Stimulated activated CD4-positive, alpha-beta T cell treated with anti-CD3 and anti-CD28 coated beads, Interleukin-15, amount 100 ng/mL, for 1 hour (primary cell): ENCODE measurements at places on chromosomes 7 and 10.
A peak's percentile ranks its signal among the peaks of the same experiment; 100 is the strongest.

- no peak for DNase-seq
Measured at GRCh38 chr7:155709453-155709852, 65.0 kb downstream of the RBM33 start.

GRCh38 chr10:61609701-61610100 is 53.0 kb upstream of the CABCOCO1 start:
- no peak for DNase-seq

DNA sequence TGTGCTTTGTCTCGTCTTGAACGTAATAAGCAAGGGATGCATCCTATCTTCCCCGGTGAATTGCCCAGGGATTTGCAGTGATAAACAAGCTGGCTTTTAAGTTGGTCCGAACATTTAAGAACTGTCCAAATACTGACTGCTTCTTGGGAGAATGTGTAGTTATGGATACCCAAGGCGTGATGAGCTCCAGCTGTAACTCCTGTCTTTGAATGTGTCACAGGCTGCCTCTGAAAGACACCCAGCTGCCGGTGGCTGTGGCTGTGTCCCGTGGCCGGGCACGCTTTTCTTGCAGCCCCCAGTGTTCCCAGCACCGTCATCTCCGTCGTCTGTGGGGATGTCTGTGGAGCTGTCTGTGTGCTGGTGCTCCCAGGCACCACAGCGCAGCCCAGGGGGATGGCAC is 118.1 kb downstream of the GLRX3 start:
- DNase-seq: no peak

DNA sequence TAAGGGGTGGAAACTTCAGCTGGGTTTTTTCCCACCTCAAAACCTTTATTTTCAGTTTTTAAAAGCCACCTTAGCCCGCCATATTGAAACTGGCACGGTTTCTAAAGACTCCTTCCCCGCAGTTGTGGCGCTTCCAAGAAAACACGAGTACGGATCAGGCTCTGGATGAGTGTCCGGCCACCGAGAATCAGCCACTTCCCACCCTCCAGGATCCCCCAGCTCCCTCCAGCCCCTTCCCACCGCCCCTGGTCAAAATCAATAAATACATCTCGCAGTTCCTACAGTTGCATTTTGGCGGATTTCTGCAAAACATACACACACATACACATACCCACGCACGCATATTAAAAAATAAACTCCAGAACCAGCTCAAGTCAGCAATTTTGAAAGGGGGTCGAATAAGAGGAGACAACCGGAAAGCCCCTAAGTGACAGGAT is 1.1 kb downstream of the SFMBT2 start:
- DNase-seq: no peak

DNA sequence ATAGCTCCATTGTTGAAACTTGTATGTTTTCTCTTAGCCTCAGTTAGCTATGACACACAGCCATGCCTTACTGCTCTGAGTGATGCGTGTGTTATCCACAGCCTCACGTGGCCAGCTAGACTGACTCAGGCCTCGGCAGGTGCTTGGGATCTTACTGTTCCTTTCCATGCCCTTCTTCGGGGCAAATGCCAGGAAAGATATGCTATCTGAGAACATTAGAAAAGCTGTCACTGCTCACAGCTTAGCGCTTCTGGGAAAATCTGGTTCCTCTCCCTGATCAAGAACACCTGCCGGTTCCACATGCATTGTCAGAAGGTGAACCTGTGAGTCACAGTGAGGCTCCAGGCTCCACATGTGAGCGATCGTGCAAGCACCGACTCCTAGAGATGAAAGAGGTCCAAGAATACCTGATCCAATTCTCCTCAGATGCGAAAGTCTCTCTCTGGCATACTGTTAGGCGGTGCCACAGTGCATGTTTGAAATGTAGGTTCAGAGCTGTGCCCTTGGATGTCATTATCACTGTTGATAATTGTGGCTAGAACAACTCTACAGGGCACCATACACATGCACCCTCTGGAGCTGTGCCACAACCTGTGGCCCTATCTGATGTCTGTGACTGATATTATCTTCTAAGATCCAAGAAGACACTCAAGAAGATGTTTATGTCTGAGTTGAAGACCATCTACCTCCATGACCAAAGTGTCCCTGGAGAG is 247.8 kb upstream of the IGFBP3 start:
- DNase-seq: no peak

DNA sequence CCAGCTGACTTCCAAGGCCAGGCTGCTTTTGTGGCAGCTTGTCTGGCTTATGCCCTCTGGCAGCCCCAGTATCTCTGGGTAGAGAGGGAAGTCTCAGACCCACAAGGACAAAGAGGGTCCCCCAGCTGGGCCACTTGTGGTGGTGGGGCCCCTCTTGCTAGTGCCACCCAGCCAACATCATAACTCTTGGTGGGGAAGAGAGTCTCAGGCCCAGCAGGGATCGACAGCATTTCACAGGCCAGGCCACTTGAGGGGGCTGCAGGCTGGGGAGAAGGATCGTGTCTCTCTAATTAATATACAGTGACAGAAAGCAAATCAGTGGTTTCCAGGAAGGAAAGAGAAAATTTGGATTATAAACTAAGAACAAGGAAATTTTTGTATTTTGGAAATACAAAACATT is 76.0 kb downstream of the TYW1B start:
- no peak for DNase-seq

DNA sequence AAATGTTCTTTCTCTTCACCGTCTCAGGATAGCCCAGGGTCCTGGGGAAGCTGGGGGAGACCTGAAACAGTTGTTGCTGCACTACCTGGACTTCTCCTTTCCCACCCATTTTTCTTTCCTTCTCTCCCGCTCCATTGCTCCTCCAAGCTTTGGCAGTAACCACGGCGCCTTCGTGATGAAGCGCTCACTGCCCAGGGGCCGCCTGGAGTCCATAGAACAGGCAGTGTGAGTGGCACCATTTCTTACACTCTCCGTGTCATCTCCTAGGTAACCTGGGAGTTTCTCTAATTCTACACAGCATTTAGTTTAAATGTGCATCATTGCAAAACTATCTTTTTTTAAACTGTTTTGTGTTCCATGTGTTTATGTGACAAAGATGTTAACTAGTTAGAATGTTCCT is 40.3 kb upstream of the BHLHA15 start:
- no peak for DNase-seq

- DNase-seq: no peak
Measured at GRCh38 chr7:6238309-6238925, 34.0 kb downstream of the CYTH3 start.

DNA sequence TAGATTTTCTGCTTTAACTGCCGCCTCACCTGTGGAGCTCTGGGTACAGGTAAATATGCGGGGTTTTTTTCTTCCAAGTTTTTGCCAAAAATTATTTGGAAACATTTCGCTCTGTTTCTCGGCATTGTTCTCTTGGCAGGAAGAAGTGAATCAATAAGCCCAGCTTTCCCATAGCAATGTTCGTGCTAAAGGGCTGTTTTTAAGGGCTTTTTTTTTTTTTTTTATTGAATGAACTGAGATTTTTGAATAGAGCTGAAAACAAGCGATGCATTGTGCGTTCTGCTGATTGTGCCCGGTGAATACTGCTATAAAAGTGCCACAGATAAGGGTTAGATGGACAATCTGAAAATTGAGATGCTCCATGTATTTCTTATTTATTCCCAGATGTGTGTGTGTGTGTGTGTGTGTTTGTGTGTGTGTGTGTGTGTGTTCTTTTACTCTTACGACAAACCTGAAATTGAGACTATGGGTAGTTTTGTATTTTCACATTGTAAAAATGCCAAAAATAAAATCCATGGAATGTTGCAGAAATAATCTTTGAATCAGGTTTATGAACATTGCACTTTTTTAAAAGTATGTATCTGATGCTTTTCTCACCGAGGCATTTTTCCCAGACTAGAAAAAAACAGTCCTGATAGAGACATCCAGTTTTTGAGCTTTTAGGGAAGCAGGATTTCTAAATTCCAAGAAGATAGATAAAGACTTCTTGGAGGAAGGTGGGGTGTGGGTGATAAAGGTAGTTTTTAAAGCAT is 30.5 kb downstream of the KIAA1217 start:
- DNase-seq: no peak

DNA sequence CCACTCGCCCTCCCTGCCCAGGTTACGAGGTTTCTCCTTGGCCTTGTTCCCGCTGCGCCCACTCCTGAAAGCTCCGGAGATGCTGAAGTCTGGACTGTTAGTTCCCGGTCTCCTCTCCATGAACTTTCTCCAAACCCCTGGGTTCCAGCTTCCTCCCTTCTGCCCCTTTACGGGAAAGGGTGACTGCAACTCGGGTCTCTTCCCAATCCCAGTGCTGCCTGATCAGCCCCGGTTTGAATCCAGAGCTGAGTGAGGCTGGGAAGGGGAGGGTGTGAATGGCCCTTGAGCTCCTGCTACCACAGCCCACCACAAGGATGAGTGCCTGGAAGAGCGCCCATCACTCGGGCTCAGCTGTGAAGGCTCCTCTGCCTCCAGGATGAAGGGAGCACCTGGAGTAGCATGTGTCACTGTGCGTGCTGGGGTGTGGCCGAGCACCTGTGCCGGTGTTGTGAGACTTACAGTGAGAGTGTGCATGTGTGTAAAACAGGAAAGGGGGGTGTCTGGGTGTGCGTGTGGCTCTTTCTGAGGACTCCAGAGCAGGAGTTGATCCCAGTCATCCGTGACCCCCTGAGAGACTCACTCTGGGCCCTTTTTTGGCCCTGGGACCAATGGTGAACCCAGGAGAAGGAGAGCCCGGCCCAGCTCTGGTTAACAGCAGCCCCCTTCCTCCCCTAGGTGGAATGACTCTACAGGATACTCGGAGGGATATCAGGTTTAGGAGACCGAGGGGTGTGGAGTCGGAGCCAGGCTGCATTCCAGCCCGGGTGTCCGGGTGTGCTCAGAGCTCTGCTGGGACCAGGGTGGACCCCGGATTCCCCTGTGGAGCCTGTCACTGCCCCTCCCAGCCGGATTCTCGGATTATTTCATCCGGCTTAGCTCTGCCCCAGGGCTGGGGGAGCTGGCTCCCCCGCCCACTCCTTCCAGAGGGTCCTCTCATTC is 1.1 kb upstream of the ZNF467 start:
- no peak for DNase-seq

DNA sequence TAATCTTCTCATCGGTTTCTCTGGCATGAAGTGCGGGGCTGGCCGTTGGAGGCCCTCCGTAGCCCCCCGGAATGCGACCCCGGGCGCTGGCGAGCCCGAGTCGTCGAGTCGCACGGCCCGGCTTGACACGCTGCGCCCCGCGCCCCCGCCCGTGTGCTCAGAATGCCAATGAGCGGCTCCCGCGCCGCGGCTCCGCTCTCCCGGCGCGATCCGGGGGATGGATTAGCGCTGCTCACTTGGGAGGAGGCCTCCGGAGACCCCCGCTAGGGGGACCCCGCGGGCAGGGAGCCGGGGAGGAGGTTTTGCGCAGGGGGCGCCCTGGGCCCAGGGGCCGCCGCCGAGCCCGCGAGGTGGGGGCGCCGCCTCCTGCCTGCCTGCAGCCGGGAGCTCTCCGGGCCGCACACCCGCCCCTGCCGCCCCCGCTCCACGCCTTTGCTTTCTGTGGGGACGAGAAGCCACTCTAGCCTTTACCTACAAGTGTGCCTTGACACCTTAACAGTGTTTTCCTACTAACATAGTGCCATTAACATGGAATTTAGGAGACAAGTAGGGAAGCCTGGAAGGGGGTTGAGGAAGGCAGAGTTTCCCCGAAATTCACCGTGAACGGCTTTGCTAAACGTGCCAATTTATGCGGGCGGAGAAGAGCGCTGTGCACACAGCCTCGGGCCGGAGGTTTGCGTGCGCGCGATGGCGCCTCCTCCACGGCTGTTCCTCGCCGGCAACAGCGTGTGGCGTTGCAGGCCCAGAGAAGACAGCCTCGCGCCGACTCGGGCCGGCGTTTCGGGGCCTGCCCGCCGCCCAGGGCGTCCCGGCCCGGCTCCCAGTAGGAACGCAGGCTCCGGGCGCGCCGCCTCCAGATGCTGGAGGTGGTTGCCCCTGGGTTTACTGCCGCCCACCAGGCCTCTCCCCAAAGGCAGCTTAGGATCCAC is 7.1 kb downstream of the SHH start:
- DNase-seq: peak; percentile 55

GRCh38 chr7:64098-64915 is 128.1 kb upstream of the FAM20C start:
- DNase-seq: no peak

DNA sequence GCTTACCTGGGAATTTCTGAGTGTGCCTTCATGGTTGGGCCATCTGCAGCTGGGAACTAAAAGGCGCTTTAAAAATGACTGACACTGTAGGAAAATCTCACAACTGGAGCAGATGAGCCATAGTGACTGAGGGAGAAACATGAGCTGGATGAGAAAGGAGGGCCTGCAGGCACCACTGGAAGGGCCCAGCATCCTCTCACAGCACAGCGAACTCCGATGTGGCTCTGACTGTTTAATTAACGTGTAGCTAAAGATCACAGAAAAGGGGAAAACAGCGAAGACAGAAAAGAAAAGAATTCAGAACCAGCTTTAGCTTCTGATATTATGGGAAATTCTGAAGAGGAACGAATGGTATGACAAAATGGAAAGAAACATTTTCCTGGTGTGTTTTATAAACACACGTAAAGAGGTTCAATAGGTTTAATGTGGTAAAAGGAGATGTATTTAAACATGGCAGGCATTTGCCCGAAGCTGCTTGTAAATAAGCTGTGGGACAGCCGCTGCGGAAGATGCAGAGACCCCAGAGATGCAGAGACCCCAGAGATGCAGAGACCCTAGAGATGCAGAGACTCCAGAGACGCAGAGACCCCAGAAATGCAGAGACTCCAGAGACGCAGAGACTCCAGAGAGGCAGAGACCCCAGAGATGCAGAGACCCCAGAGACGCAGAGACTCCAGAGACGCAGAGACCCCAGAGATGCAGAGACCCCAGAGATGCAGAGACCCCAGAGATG is 534.3 kb downstream of the PTPRN2 start:
- no peak for DNase-seq

DNA sequence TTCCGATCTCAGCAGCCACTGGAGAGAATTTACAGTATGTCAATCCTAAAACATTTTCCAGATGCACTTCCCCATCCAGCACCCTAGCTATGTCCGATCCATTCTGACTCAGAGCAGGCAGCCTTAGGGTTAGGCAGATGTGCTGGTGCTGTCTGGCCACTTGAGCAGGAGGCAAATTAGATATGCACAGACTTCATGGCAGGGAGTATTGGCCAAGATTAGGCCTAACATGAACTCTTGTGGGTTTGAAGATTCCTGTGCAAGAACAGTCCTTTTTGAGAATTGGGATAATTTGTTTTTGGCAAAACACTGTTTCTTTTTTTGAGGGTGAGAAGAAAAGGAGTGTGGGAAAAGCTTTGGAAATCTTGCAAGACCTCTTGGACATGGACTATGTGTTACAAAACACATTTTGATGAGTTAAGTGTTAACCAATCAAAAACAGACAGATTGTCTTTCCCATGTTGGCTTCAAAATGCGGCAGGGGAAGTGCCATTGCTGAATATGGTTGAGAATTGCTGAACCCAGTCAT is 218.6 kb upstream of the INHBA start:
- DNase-seq: no peak

GRCh38 chr7:25621993-25622392 is 393.7 kb upstream of the NPVF start:
- DNase-seq: no peak

GRCh38 chr7:77674878-77675277 is 21.4 kb upstream of the RSBN1L start:
- no peak for DNase-seq

- no peak for DNase-seq
Measured at GRCh38 chr7:1585142-1585981, 15.5 kb upstream of the PSMG3 start.
